Sciatic nerve (tissue), 2 donors: ENCODE measurements at places on chromosomes 5 and 9.

- no peak for DNase-seq
Observed at GRCh38 chr9:133284362-133284761, 9.4 kb upstream of the ABO start.

- DNase-seq, result no peak
Observed at GRCh38 chr5:11904265-11904906, at the start of gene CTNND2. TSS of gene CTNND2 (minus strand) at chr5:11904446. CDS start at chr5:11903853, 593 bp downstream.

DNA sequence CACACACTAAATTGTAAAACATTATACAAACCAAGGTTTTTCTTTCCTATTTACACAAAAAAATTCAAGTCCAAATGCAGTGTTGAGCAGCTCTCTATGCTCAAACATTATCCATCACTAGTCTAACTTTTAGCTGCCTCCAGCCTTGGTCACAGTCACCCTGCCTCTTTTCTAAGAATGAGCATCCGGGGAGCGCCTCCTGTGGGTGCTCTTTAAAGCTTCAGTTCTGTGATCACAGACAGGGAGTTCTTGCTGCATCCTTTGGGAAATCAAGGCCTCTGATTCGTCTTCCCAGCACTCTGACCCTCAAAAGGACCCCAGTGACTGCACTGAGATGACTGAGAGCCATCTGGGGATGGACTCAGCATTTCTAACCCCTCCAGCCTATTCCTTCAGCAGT is 289.6 kb downstream of the SEC61B start:
- DNase-seq, result no peak

- DNase-seq, result no peak
Observed at GRCh38 chr5:172553903-172554302, 87.2 kb upstream of the NEURL1B start.

GRCh38 chr5:72301557-72301956 is 18.5 kb downstream of the MRPS27 start:
- no peak for DNase-seq

DNA sequence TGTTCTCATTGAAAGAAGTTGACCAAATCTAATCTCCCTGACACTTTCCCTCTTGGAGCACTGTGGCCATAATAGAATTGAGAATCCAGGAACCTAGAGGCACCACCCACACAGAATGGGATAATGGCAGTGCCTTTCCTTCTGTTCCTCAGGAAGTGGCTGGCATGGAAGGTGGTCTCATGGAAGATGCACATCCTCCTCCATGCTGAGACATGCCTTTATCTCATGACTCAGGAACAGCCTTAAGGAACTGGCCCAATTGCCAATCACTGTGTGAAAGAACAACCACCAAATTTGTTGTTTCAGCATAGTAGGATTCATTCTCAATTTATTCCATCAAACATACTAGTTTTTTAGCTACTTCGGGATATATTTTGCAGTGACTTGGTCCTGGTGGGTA is 137.5 kb upstream of the RASGRF2 start:
- DNase-seq, result no peak

- DNase-seq, result no peak
Observed at GRCh38 chr9:106307670-106308069, 555.3 kb upstream of the ZNF462 start.

- no peak for DNase-seq
Observed at GRCh38 chr9:94097788-94098414, 13.6 kb downstream of the PTPDC1 start.

GRCh38 chr5:143567583-143568504 is 164.4 kb upstream of the NR3C1 start:
- DNase-seq, result no peak

- no peak for DNase-seq
Observed at GRCh38 chr5:122145906-122146305, 16.6 kb downstream of the ZNF474 start.

GRCh38 chr5:121273833-121274433 is 577.7 kb upstream of the FTMT start:
- no peak for DNase-seq

GRCh38 chr5:168364750-168365550 is 73.5 kb downstream of the WWC1 start:
- no peak for DNase-seq

GRCh38 chr5:43376496-43377140 is 35.6 kb downstream of the CCL28 start:
- DNase-seq, result no peak

DNA sequence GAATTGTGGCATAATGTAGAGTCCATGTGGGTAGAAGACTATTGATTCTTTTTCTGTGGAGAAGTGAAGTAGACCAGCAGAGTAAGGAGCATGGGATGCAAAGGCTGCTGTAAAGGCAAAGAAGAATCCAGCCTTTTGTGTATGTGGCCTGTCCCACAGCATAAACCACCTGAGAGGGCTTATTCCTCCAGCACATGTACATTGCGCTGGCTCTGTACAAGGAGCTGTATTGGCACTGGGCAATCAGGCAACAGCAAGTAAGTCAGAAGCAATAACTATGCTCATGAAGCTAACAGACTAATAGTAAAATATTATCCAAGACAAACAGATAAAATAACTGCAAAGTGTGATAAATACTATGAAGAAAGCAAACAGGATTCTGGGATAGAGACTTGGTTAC is 86.2 kb downstream of the LURAP1L start:
- no peak for DNase-seq

- no peak for DNase-seq
Observed at GRCh38 chr5:73232266-73233041, 59.5 kb downstream of the TMEM174 start.

- DNase-seq, result no peak
Observed at GRCh38 chr9:75626860-75627259, 263.6 kb upstream of the PCSK5 start.

DNA sequence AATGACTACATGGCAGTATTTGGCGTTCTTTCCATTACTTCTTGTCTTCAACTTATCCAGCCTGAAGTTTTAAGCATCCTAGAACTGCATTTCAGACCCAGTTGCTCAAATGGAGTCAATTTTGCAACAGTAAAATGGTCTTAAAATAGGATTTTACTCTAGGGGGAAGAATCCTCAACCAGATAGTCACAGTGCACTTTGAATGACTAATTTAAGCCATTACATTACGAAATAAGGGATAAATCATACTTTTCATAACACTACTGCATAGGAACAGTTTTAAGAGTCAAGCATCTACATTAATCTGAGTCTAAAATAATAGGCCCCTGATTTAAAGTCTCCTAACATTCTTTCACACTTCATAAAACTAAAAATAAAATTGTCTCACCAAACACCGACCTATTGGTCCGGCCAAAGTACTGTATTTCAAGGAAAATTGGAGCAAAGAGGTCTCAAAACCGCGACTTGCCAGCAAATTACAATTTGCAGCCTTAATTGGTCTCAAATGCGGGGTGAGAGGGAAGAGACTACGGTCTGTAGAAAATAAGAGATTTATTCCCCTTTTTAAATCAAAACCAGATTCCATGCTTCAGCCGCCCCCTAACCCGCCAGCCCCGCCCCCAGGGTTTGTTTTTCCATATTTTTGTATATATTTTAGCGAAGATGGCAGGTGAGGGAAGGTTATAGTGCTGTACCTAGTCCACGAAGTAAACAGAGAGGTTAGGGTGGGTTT is 1.2 kb upstream of the SMARCA2 start:
- DNase-seq, result no peak

- peak; percentile 39 for DNase-seq
Observed at GRCh38 chr5:2391021-2391420, 360.5 kb downstream of the IRX2 start.

GRCh38 chr9:125932012-125932411 is 184.8 kb downstream of the PBX3 start:
- DNase-seq, result no peak
